Stimulated activated CD8-positive, alpha-beta memory T cell treated with anti-CD3 and anti-CD28 coated beads, Interleukin-4, amount 100 ng/mL, for 48 hours (primary cell): ENCODE measurements at places on chromosomes 4 and X.

DNA sequence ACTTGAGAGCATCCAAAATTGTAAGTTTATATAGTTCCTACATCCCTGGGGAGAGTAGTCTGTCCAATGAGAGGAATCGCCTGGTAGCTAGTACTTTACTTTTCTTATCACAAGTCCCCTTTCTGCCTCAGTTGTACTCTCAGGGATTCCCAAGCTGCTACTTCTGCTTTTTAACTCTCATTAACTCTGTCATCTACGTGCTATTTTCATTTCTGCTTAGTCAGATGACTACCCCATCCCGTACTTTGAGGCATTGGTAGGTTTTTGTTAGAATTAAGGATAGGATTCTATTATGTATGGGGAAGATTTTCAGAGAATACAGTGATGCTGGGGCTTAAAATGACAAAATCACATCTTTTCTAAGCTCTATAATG lies 24.7 kb downstream of the RBPJ start:
- no peak for DNase-seq

DNA sequence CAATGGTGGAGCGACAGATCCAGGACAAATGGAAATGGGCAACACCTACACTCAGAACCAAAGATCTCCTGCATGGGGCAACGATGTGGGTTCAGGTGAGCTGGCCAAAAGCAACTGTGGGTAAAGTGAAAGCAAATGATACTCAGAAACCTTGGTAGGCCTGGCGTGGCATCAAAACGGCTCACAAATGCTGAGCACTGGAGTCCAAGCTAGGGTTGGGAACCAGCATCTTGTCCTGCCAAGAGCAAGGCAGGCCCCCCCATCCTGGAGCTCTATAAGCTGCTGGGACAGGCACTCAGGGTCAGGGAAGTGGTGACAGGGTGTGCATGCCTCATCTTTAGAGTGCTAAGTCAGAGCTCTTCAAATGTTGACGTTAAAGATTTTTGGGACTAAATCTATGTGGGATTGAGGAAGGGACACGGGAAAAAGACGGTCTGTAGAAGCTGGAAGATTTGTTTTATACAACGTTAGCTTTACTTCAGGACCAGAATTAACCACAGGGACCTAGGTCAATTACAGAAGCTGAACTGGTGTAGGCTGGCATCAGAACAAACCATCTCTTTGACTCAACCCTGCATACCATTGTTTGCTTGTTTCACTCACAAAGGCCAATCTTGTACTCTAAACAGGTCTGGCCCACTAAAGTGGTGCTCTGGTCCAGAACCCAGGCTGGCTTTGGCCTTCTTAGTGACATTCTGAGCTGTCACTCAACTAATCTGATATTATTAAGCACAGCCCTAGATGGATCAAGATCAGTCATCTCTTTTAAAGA lies 10.7 kb downstream of the ATP8A1 start:
- no peak for DNase-seq

GRCh38 chr4:23889814-23890341 lies at the start of gene PPARGC1A:
Gene PPARGC1A (minus strand): TSS chr4:23890047. CDS start chr4:23889957, 90 bp downstream.
- DNase-seq: no peak

GRCh38 chr4:74100531-74100930 lies 1.5 kb upstream of the CXCL2 start:
- DNase-seq: no peak

DNA sequence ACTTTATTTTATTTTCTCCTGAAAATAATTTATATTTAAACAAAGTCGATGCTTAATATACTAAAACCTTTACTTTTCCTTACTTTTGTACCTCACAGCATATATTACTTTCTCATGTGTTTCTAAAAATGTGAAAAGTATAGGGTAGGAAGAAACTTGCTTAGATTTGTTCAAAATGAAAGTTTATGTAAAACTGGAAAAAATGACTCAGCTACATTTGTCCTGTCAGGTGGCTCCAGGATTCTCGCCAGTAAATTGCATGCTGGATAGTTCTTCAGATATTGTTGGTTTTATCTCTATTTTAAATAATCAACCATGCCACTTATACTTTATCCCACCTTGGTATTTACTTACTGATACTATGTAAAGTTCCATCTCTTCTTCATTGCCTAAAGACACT lies 159.2 kb upstream of the NDST4 start:
- DNase-seq: no peak

- no peak for DNase-seq
Measured at GRCh38 chr4:170226288-170226687, 136.5 kb upstream of the AADAT start.

GRCh38 chr4:54657551-54658251 lies at the start of gene KIT:
Gene KIT (plus strand): TSS chr4:54657957. CDS start chr4:54658015, 58 bp downstream.
- peak; percentile 29 for DNase-seq

- DNase-seq: no peak
Measured at GRCh38 chrX:20547611-20548051, 280.9 kb upstream of the RPS6KA3 start.

GRCh38 chr4:130563185-130563888 lies 1467.4 kb downstream of the C4orf33 start:
- no peak for DNase-seq

GRCh38 chr4:41192136-41192535 lies 22.2 kb downstream of the APBB2 start:
- no peak for DNase-seq

GRCh38 chr4:74474345-74475090 lies 29.6 kb downstream of the AREG start:
- DNase-seq: no peak

DNA sequence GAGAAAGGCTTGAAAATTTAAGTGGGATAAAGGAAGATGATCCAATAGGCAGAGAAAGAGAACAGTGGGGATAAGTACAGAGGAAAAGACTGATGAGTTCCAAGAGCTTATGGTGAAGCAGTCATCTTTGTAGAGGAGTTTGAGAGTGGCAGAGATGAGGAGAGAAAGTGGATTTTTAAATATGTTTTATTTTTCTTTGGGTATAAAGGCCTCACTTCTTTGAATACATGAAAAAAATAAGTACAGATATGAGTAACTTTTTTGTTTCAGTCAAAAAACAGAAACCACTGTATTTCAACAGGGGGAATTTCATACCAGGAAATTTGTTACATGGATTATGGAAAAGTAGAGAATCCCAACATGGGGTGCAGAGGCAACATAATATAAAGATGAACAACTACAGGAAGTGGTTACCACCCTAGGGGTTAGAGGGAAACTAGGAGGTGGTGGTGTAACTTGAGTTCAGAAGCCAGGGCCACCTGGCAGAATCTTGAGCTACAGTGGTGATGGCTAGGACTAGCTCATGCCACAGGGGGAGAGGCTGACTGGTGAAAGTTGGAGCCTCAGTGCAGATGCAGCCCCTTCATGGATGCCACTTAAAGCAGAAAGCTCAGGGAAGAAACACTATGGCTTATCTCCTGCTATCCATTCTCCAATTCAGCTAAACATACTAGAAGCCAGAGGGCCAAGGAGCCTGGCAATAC lies 3.4 kb upstream of the CYBB start:
- no peak for DNase-seq

DNA sequence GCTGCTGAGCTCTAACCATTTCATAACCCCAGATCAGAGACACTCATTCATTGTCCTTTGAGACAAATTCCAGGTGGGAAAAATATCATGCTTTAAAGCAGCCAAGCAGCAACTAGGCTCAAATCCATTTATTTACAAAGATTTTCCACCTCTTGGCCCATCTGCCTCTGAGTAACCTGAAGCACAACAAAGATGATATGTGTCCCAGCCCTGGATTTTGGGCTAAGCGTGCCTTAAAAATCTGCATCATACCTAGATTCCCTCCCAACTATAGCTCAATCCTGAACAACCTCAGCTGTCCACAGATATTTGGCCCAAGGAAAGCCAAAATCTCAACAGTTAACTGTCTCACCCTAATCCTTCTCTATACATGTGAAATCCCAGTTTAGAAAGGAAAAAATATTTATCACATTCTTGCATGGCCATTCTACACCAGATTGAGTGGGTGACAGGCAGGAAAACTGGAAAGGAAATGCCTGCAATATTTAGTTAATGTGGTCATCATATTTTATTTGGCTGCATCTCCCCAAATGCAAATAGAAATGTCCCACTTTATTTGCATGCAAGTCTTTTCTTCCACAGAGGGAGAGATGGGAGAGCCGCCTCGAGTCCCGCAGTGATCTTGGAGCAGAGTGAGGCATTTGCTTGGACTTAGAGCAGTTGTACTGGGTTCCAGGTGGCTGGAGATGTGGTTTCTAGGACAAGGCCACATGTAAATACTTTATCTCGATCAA lies 146.4 kb upstream of the EOLA2 start:
- DNase-seq: no peak

DNA sequence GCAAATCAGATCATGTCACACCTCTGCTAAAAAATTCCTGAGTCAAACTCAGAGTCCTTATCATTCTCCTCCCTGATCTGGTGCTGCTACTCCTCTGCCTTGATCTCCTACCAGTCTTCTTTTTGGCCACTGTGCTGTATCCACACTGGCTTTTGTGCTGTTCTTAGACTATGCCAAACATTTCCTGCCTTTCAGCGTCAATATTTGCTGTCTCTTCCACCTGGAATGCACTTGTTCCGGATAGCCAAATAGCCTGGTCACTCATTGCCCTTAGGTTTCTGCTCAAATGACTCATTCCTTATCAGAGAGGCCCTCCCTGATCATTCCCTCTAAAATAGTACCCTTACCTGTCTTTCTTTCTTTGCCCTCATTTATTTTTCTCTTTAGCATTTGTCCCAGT lies 24.4 kb upstream of the RP2 start:
- no peak for DNase-seq

DNA sequence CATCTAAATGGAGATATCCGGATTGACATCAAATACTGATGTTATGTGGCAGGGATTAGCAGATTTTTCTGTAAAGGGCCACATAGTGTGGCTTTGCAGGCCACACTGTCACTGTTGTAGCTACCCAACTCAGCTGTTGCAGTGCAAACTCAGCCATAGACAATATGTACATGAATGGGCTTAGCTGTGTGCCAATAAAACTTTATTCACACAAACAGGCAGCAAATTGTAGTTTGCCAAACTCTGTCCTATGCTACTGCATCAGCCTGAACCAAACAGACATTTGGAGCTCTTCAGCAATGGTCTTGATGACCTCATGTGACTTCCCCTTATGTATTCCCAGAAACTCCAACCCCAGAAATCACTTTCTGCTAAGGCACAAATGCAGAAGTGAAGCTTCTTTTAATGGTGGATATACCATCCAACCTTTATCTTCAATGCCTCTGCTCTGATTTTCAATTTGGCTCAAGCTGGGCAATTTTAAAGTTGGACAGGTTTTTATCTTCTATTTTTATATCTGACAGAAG lies 18.4 kb upstream of the TRPC5OS start:
- DNase-seq: no peak

DNA sequence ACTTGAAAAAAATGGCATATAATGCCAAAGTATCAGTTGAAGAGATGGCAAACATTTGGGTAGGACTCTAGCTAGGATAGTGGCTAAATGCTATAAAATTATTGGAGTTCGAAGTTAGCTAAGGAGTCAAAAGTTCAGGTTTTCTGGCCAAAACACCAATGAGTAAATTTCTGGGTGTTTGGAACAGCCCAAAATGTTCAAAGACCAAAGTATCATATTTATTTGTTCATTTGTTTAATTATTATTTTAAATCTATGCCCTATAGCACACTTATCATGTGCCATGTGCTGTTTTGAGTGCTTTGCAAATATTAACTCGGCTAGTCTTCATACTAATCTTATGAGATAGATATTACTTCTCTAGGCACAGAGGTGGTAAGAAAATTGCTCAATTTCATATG lies 285.5 kb downstream of the TEX13C start:
- DNase-seq: no peak

GRCh38 chrX:97895751-97896150 lies 1012.0 kb downstream of the RPA4 start:
- DNase-seq: no peak

- no peak for DNase-seq
Measured at GRCh38 chr4:37219242-37219641, 25.3 kb upstream of the NWD2 start.

- no peak for DNase-seq
Measured at GRCh38 chrX:6959006-6959405, 188.5 kb upstream of the STS start.

GRCh38 chrX:17374619-17375366 lies at the start of gene NHS:
Gene NHS (plus strand): TSS chrX:17375200. CDS start chrX:17375758, 558 bp downstream.
- peak; percentile 27 for DNase-seq

- no peak for DNase-seq
Measured at GRCh38 chr4:176335421-176335820, 15.7 kb downstream of the SPCS3 start.

GRCh38 chrX:119004920-119005524 lies 30.6 kb downstream of the LONRF3 start:
- peak; percentile 55 for DNase-seq

DNA sequence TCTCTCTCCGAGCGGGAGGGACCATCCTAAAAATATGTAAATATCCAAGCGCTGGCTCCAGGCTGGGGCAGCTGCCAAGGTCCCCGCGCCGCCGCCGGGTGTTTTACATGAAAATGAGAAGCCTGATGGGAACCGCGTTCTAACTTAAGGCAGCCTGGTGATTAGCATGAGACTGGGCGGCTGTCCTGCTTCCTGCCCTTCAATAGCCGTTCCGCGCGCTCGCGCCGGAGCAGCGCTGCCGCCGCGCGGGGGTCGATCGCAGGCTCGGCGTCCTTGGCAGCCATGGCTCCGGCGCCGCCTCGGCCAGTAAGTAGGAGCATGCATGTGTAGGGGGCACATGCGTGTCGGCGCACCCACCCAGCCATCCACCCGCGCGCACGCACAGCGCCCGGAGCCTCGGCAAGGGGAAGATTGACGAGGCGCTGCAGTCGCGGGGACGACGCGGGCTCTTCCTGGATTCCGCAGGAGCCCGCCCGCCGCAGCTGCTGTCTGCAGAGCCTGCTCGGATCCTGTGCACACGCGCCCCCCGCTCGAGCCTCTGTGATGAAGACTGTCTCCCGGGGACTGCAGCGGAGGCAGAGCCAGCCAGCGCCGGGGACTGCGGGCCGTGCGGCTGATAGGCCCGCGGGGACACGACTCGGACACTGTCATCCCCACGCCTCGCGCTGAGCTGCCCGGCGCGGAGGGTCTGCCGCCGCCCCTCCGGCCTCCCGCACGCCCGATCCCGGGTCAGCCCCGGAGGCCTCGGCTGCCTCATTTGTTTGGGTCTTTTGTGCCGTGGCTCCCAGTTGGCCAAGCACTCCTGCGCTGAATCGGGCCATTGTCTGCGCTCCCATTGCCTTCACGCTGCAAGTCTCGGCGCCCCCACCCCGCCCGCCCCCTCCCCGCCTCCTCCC lies 734 bp downstream of the STOX2 start:
- peak; percentile 29 for DNase-seq
